Muscle of leg (tissue), 16 donors: ENCODE measurements at places on chromosomes 5 and 9. TPM values are rescaled to one million over a fixed set of nuclear protein-coding genes. Genes with fewer than 3 reads are reported as not detected.
A peak's percentile ranks its signal among the peaks of the same experiment; 100 is the strongest.

Gene UBLCP1
- 19.8 TPM for polyA plus RNA-seq

GRCh38 chr5:96601715-96602244 is 60.4 kb upstream of the CAST start:
- no peaks in the 10 kb centered on the region for H3K36me3 ChIP-seq
- no peaks in the 10 kb centered on the region for H3K27me3 ChIP-seq
- DNase-seq, result peak; percentile 64
- no peaks in the 10 kb centered on the region for H3K4me1 ChIP-seq
- H3K27ac ChIP-seq, result no peak overlapping the region

GRCh38 chr9:93205045-93205768 is 21.3 kb downstream of the WNK2 start:
- peaks cover 2% of the 10 kb centered on the region for H3K27me3 ChIP-seq
- no peaks in the 10 kb centered on the region for H3K36me3 ChIP-seq
- DNase-seq, result peak; percentile 90
- no peak overlapping the region for H3K4me3 ChIP-seq
- peaks cover 86% of the 10 kb centered on the region for H3K4me1 ChIP-seq

GRCh38 chr9:123035791-123036190 is 2.3 kb downstream of the GPR21 start:
- DNase-seq, result peak; percentile 47
- H3K27me3 ChIP-seq, result no peaks in the 10 kb centered on the region
- H3K4me3 ChIP-seq, result no peak overlapping the region
- peaks cover 6% of the 10 kb centered on the region for H3K4me1 ChIP-seq
